Stimulated activated CD8-positive, alpha-beta memory T cell treated with anti-CD3 and anti-CD28 coated beads, Interleukin-7, amount 100 ng/mL, for 4 hours (primary cell): ENCODE measurements at places on chromosomes 4 and X.

DNA sequence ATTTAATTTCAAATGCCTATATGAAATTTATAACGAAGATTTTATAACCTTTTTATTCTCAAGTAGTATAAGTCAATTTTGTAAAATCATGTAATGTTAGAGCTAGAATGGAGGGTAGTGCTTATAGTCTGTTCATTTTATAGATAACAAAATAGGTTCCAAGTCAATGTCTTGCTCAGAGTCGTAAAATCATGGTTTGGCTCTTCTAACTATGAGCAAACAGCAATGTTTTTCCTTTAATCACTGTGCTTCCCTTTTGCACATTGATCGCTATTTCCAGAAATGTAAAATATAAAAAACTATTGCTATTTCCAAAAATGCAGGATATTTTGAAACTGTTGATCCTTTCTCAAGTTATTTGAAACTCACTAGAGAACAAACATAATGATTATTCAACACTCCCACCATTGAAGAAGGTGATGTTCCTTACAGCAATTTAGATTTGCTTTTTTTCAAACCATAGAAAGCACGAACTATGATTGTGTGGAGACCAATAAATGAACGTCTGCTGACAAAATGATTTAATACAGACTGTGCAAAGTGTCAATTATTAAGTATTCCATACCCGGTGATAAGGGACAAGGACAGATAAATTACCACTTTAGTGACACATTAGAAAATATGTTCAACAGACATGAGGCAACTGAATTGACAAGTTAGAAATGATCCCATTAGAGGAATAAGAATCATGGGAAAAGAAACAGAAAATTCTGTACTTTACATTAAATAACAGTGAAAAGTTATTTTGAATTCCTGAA, 412.1 kb upstream of the TECRL start:
- no peak for DNase-seq

DNA sequence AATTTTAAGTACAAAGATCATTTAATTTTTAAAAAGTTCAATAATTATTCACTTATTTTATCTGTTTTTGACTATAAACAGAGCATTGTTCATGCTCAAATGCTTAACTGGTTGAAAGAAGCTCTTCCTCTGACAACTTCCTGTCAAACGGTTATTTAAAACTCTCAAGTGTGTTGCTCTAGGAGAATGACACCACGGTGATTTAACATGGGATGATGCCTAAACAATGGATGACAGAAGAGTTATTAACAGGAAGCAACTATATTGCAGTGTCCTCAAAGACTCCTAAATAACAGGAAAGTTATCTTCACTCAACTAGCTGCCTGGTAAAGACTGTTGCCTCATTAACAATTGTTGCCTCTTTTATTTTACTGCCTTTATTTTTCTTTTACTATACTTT, 509.6 kb downstream of the PACRGL start:
- DNase-seq, result no peak

DNA sequence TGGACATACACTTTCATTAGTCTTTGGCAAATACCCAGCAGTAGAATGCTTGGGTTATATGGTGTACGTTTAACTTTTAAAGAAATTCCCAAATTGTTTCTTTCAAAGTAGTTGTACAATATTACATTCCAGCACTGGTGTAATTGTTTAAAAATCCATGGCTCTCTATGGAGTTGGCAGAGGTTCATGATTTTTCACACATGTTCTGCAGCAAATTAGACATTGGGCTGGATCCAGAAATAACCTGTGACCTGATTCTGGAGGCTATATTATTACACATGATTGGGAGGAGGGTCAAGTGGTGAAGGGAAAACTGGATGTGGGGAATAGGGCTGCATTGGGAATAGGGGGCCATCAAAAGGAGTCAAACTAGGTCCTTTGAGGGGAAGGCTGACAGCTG, 41.9 kb downstream of the MAMLD1 start:
- no peak for DNase-seq

GRCh38 chrX:48700951-48701653, 4.6 kb downstream of the SUV39H1 start:
- no peak for DNase-seq

DNA sequence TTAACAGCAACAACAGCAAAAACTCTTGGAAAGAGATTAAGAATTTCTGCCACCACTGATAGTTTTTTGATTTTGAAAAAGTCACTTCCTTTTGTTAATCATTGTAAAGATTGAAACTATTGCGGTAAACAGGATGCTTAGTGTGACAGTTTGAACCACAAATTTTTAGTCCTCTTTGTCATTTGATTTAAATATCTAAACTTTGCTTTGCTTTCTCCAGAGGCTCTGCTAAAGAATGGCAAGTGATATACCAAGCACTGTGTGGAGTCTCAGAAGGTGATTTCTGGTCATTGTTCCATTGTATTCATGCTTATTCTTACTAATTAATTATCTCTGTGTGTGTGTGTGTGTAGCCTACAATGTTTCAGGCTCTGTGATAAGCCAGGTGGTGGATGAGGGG, 155.6 kb downstream of the BMPR1B start:
- no peak for DNase-seq

- no peak for DNase-seq
These were observed 11.4 kb upstream of the FGF2 start for GRCh38 chr4:122815248-122815647.

DNA sequence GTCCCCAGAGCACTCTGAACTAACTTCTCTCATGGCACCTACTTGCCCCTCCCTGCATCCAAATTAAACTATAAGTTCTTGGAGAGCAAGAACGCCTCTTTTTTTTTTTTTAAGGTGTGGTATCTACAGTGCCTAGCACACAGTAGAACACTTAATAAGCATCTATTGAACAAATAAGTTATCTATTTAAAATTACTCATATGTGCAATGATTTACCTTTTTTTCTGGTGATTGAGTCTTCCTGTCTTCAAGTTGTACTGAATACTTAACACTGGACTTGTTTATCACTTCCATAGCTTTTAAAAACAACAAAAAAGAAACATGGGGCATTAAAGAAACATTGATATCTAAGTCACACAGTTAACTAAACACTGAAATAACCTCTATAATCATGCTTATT, 29.1 kb downstream of the HAUS3 start:
- DNase-seq, result no peak

- no peak for DNase-seq
These were observed 303.7 kb downstream of the ARHGAP24 start for GRCh38 chr4:85778632-85779131.

DNA sequence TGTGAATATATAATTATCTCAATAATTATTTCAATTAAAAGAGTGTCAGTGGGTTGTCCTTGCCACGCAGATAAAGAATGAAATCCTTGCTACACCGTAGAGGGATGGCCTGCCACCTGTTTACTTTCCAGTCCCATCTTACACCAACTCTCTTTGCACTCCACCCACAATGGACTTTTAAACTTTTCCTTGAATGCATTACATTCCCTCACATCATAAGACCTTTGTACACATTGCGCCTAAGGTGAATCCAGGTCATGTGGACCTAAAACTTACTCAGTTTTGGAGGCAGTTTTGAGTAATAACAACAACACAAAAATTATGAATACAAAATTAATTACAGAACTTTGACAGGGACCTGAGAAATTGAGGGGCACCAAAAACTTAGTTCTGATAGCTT, 78.7 kb upstream of the PDE5A start:
- no peak for DNase-seq

GRCh38 chrX:130170752-130171445, 863 bp upstream of the RAB33A start:
- DNase-seq, result peak; percentile 52

DNA sequence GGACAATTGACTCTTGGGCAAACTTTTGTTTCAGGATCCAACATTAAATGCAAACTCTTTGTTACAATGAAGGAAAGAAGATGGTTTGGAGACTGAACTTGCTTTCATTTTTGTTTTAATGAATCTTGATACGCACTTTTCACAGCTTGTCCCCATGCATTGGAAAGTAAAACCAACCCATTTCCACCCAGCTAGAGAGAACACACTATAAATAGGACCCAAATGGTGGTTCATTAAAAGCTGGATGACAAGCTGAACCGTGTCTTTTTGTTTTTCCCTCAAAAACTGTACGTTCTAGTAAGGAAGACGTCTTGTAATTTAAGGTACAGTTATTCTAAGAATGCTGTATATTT, 95.3 kb upstream of the EGFL6 start:
- DNase-seq, result no peak

GRCh38 chr4:156100651-156101050, 147.0 kb upstream of the CTSO start:
- no peak for DNase-seq
